Transverse colon (tissue), 4 donors: ENCODE measurements at places on chromosomes 3 and 15. TPM values are rescaled to one million over a fixed set of nuclear protein-coding genes. Genes with fewer than 3 reads are reported as not detected.

Gene GAP43
- total RNA-seq, result not detected

Gene GABRA5
- not detected for total RNA-seq

- DNase-seq, result no peak
Observed at GRCh38 chr15:66661432-66662096, 40.5 kb upstream of the SMAD6 start.

- no peak for DNase-seq
Observed at GRCh38 chr15:70054366-70054765, 43.4 kb downstream of the TLE3 start.

DNA sequence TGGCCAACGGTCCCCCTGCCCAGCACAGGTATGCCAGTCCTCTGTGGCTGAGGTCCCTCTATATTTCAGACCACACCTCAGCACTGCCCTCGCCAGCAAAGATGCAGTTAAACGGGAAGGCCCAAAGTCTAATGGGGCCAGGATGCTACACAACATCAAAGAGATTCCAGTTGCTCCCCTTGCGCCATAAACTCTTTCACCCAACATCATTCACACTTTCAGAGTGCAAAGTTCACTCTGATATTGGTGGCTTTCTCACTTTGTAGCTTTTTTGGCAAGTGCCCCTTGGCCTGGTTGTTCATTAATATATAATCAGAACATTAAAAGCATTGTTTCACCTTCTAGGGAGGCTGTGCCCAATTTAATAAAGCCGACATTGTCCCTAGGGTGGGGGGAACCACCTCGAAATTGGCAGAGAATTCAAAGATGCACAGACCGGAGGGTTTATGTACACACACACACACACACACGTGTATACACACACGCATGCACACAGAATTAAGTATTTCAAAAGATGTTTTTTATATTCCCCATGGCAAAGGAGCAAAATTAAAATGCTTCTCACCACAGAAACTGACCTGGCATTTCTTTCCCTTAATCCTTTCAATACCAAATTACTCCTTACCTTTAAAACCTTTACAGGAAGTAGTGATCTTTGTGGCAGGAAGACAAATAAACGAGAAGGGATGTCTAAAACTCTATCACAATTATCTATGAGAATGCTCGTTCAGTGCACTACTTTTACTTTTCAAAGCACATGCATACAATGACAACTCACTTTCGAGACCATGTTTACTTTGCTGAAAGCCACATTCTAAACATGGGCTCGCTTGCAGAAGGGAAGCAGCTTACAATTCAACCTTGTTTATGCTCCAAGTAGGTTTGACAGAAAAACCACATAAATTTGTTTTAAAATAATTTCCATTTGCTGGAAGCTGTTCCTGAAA, 19.5 kb downstream of the LRIG1 start:
- no peak for DNase-seq

DNA sequence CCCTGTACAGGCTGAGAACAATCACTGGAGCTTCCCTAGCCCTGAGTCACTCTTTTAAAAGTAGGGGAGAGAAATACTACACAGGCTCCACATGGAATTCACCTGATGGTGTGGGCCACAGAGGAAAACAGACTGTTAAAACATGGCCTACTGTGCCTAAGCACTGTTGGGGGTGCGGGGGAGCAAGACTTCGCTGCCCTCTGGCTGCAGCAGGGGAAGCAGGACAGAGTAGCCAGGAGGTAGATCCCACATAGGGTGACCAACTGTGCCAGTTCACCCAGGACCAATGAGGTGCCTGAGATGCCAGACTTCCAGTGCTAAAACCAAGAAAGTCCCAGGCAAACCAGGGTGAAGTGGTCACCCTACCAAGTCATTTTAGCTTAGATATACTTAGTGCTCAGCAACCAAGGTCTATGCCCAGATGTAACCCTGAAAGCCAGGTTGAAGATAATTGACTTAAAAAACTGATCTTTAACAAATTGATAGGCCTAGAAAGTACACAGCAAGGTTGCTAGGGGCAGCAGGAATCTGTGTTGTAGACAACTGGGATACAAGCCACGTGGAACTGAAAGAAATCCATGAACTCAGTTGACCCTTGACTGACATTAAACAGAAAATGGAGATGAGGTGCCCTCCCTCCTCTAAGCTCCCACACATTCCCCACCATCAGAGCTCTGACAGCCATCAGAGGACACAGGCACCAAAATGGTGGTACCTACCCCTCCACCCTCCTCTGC, 344.2 kb upstream of the PPP2R3A start:
- DNase-seq, result no peak

Gene C3orf85
- total RNA-seq, result 1.5 TPM

- DNase-seq, result no peak
Observed at GRCh38 chr3:158864492-158864891, 62.6 kb downstream of the MFSD1 start.

DNA sequence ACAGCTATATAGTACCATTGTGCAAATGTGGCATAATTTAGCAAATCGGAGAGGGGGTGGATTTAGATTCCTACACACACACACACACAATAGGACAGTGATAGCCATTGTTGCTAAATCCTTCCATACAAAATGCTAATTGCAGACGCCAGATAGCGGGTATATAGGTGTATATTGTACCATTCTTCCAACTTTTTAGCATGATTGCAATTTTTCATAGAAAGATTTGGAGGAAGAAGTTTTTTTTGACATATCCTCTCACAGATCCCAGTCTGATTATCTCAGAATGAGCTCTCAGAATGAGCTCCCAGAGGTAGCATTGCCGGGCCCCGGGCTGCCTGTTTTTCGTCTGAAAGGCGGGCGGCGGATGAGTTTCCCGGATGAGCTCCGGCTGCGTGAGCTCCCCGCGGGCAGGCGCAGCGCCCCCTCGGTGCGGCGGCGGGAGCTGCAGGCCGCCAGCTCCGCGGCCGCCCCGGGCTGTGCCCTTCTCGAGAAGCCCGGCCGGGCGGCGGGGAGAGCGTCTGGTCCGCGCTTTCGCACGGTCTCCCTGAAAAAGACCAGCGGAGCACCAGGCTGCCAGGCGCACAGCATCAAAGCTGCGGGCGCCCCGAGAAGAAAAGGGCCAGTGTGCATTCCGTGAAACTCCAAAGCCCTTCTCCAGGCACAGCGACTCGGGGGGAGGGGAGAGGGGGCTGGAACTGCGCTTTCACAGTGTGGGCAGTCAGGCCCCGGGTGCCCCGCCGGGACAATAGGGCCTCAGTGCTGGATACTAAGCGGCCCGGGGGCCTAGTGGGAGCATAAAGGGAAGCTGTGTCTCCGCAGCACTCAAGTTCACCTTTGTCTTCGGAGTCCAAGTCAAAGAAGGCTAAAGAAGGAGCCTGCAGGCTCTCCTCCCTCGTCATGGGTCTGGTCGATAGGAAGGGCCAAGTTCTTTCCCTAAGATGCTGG, 12.0 kb upstream of the SHC4 start:
- peak; percentile 75 for DNase-seq

Gene DAZL
- total RNA-seq, result not detected
